OCI-LY7 (cell line): ENCODE measurements at places on chromosomes 12 and 14.

DNA sequence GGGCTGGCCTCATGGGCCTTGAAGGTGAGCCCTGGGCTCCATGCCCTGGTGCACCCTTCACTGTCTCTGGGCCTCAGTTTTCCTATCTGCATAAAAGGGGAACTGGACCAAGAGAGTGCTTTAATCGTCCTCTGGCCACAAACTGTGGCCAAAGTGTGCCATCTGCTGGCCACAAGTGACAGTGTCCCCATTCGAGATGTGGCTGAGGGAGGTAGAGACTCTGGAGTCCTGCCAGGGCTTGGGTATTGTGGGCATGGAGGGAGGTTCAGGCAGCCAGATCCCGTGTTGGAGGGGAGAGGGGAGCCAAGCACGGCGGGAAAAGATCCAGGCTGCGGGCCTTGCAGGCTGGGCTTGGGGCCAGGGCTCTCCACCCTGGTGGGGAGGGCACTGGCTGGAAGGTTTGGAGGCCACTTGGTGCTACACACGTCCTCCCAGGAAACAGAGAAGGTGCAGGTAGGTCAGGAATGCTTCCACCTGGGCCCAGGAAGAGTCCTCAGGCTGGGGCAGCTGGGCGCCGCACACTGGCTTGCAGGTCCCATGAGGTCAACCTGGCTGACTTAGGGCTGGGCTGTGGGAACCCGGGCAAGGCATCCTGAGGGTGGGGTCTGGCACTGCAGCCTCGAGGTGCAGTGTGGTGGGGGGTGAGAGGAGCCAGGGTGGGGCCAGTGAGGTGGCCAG, 7.3 kb upstream of the KIF26A start:
- DNase-seq: peak; percentile 54

GRCh38 chr12:100208834-100209233, 8.2 kb downstream of the ACTR6 start:
- DNase-seq: no peak

DNA sequence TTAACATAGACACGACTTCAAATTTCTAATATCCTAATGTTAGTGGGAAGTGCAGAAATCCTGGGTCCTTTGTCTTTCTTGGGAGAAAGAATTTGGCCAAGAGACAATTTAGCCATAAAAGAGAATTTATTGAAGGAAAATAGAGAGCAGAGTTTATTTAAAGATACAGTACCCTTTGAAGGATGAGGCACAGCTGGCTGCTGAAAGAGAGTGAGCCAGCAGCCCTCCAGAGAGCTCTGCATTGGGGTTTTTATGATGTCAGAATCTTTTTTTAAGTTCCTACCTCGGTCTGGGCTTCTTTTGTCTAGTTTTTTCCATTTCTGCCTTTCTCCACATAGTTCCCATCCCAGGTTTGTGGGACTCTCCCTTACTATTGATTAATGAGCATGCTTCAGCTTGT, 37.5 kb downstream of the CCER1 start:
- no peak for DNase-seq

DNA sequence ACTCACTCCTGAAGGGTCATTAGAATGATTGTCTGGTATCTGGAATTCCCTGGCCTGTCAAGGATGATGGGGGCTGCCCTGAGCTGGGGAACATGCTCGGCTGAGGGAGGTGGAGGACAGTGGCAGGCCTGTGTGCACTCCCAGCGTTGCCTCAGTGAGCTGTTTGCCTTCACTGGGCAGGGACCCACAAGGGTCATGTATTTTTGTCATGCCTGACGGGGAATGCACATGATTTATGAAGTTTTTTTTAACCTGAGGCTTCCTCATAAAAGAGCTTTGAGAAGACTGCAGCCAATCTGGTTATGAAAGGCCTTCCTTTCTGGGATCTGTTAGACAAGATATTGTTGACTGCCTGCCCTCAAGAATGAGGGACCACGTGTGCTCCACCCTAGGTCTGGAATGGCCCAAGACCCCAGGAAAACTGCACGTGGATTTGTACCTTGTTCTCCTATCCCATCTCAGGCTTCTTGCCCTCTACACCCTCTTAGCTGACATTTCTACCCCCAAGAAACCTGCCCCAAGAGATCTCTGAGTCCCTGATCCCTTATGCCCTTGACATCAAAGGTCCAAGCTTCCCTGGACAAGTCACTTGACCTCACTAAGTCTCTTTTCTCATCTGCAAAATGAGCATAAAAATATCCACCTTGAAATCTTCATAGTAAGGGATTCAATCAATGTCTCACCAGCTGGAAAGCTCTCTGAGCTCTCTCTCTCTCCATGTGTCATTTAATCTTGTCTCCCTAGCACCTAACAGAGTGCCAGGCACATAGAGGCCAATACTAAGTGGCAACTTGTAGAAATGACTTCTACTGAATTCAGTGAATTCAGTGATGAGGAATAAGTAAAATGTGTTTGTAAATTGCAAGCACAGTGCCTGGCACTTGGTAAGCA, 24.5 kb upstream of the COL2A1 start:
- DNase-seq: no peak

DNA sequence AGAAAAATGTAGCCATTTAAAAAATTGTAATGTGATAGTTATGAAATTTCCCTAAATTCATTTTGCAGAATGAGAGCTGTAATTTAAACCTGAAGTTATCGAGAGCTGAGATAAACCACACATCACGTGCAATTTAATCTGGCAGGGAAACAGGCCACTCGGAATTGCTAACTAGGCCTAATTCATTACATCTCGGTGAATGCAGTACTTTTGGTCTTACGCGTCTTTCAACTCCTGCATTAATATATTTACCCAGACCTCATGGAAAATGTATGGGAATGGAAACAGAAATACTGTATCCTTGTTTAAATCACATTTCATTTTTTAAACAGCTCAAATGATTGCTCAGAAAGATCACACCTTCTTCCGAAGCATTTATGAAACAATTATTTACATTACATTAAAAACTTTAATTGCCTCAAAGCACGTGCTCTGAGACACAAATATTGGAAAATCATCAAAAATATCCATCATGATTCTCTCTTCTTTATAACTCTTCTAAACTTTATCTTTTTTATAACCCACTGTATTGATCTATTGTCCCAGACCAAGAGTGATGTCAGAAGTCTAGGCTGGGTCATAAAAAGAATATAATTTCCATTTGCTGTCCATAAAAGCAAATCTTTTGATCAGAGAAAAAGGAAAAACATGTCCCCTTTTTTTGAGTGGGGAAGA, 111.7 kb upstream of the MYL2 start:
- no peak for DNase-seq

GRCh38 chr12:132322206-132323132, 6.9 kb downstream of the GALNT9 start:
- no peak for DNase-seq

- no peak for DNase-seq
Measured at GRCh38 chr14:21405097-21405496, 21.3 kb upstream of the SUPT16H start.

DNA sequence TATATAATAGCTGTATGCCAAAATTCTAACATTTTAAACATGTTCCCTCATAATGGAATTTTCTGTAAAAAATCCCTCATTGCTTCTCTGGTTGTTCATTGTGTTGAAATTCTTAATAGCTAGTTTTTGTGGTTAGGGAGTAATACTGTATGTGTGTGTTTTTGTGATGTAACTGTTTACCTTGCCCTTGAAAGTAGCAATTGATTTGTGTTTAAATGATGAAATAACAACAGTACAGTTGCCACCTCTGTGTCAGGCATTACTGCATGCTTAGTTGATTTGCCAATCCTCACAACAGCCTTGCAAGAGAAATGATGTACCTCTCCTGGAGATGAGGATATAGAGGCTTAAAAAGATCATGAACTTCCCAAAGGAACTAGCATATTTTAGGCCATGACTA, 94.9 kb downstream of the DAAM1 start:
- DNase-seq: no peak

DNA sequence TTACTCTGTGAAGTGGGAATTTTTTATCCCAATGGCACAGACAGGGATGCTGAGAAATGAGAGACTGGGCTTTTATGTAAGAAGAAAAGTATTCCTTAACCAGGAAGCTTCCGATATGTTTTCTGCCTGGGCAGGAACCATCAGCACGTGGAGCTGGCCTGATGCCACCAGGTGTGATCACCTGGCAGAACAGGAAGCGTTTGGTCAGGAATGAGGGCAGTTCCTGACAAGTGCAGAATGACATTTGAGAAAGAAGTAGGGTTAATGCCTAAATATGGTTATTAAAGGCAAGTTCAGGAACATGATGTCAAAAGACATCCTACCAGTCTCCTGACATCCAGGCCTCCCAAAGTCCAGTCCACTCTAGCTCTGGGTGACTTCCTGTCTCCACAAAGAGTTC, 210.3 kb downstream of the NUAK1 start:
- DNase-seq: no peak

- no peak for DNase-seq
Measured at GRCh38 chr12:132520421-132521199, 30.7 kb downstream of the FBRSL1 start.

- DNase-seq: no peak
Measured at GRCh38 chr12:70609739-70610491, 27.3 kb downstream of the PTPRB start.

DNA sequence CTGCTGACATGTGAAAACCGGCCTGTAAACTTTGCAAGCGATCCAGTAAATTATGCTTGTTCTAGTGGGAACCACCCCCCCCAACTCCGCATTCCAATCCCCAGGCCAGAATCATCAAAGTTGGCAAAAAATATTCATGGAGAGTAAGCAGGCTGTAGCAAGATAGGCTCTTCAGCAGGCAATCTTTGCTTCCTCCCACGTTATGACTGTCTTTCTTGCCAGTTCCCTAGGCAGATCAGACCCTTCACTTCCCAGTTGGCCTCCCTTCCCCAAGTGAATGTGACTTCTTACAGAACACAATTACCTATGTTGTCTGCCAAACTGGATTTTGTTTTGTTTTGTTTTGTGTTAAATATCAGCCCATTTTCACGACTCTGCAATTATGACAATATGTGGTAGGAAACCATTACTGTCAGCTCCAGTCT, 1.2 kb upstream of the PTGER2 start:
- DNase-seq: no peak

- DNase-seq: peak; percentile 47
Measured at GRCh38 chr12:6827437-6827911, 733 bp upstream of the P3H3 start.

- DNase-seq: no peak
Measured at GRCh38 chr12:118033323-118033722, 16.8 kb downstream of the RFC5 start.

DNA sequence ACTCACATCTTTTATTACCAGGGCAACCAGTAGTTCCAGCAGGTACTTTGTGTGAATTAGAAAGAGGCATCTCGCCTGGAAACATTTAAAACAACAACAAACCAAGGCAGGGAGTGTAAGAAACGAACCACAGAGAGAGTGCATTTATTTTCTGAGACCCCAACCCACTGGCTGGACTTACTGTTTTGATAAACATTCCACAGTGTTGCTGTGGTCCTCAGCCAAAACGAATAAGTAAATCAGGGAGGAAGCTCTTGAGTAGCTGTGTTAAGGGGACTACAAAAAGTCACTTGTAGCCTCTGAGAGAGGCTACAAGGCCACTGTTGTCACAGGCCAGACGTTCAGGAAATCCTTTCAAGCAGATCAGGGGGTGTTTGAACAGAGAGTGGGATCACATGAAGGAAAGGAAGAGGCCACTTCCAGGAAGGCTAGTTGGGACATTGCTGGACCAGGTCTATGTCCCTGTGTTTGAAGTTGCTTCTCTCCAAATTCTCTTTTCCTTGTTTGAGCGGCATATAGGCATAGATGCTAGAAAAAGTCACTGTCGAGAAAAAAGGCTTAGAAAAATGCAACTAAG, 33.8 kb downstream of the DMAC2L start:
- DNase-seq: no peak

- DNase-seq: no peak
Measured at GRCh38 chr12:89892436-89892835, 183.8 kb upstream of the ATP2B1 start.

GRCh38 chr12:104756901-104757300, 201.2 kb downstream of the SLC41A2 start:
- no peak for DNase-seq

- no peak for DNase-seq
Measured at GRCh38 chr14:91780452-91780851, 48.6 kb upstream of the CATSPERB start.
